Activated naive CD4-positive, alpha-beta T cell treated with anti-CD3 and anti-CD28 coated beads for 36 hours (primary cell): ENCODE measurements at places on chromosomes 1 and 21. TPM values are rescaled to one million over a fixed set of nuclear protein-coding genes. Genes with fewer than 3 reads are reported as not detected.

DNA sequence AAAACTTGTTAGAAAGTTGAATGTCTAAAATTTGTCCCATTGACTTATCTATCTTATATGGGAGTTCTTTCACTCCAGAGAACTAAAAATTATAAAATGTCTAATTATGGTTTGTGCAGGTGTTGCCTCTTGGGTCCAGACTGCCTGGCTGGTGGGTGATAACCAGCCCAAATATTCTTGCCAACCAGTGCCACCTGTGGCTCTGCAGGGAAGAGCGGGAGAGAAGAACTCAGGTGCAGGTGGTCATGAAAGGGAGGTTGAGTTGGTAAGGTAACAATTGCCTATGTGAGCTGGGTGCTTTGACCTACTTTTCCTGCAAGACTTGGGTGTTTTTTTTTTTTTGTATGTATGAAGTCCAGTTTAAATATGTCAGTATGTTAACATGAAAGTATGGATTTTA is 10.2 kb downstream of the RPS6KC1 start:
- H3K27me3 ChIP-seq, result no peaks in the 10 kb centered on the region
- peaks cover 2% of the 10 kb centered on the region for H3K4me1 ChIP-seq
- no peak for DNase-seq
- no peaks in the 10 kb centered on the region for H3K36me3 ChIP-seq

DNA sequence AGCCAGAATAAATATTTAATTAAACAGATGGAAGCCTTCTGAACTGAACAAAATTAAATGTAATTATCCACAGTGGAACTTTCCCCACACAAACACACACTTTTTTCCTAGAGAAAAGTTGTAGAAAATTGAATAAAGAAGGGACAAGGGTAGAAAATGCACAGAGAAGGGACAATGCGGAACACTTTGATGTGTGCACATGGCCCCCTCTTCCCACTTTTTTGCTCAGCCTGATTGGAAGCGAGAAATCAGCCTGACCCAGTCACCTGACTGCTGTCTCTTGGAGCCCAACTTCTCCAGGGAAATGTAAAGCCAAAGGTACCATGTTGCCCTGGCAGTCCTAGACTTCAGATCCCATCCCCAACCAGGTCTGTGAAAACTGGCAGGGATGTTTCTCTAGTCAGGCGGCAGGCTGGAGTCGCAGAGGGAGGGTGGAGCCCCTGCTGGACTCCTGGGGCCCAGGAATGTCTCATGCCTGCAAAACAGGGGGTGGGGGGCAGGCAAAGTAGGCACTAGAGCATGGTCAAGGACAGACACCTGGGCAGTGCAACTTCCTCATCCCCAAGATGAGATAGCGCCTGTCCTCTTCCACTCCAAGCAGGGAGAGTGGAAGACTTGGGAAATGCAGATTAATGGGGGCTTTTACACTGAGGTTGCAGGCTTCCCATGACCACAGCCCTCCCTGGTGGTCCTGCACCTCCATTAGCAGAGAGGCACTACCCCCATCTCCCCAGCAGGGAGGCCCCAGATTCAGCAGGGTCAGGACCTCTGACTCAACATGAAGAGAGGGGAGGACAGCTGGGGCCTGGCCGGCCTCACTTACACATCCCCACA is 2.8 kb downstream of the CERS2 start:
- peaks cover 47% of the 10 kb centered on the region for H3K4me1 ChIP-seq
- no peaks in the 10 kb centered on the region for H3K27me3 ChIP-seq
- H3K4me3 ChIP-seq, result peak overlapping the region; percentile 85
- peaks cover 13% of the 10 kb centered on the region for H3K36me3 ChIP-seq
- no peak for DNase-seq
- peak overlapping the region; percentile 86 for H3K27ac ChIP-seq

DNA sequence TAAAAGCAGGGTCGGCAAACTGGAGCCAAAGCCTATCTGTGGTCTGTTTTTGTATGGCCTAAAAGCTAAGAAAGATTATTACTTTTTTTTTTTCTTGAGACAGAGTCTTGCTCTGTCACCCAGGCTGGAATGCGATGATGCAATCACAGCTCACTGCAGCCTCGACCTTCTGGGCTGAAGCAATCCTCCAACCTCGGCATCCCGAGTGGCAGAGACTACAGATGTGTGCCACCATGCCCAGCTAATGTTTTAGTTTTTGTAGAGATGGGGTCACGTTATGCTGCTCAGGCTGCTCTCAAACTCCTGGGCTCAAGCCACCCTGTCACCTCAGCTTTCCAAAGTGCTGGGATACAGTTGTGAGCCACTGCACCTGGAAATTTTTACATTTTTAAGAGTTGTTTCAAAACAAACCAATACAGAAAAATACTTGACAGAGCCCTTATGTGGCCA is 6.5 kb upstream of the GLRX2 start:
- H3K4me3 ChIP-seq, result no peak overlapping the region
- no peaks in the 10 kb centered on the region for H3K36me3 ChIP-seq
- H3K27me3 ChIP-seq, result no peaks in the 10 kb centered on the region
- no peak overlapping the region for H3K27ac ChIP-seq
- no peak for DNase-seq

GRCh38 chr1:64980745-64981600 is 14.6 kb upstream of the JAK1 start:
- no peak for DNase-seq
- H3K27ac ChIP-seq, result no peak overlapping the region
- no peaks in the 10 kb centered on the region for H3K27me3 ChIP-seq
- H3K4me1 ChIP-seq, result peaks cover 18% of the 10 kb centered on the region
- no peak overlapping the region for H3K4me3 ChIP-seq

DNA sequence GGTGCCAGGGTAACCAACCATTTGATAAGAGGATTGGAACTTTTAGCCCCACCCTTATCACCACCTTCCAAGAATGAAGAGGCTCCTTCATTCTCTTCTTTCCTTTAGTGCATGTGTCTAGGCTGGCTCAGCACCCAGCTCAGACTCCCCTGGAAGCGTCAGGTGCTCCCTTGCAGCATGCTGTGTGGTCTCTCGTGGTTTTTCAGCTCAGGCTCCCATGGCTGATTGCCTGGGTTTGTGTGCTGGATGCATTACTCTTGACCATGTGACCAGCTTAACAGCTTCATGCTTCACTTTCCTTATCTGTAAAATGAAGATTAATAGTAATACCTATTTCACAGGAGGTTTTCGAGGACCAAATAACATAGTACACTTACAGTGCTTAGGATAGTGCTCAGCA is 198.4 kb downstream of the HHAT start:
- no peaks in the 10 kb centered on the region for H3K4me1 ChIP-seq
- DNase-seq, result no peak
- no peaks in the 10 kb centered on the region for H3K36me3 ChIP-seq
- no peak overlapping the region for H3K4me3 ChIP-seq
- no peaks in the 10 kb centered on the region for H3K27me3 ChIP-seq

- H3K36me3 ChIP-seq, result no peaks in the 10 kb centered on the region
- peaks cover 49% of the 10 kb centered on the region for H3K4me1 ChIP-seq
- no peak overlapping the region for H3K27ac ChIP-seq
- no peaks in the 10 kb centered on the region for H3K27me3 ChIP-seq
Observed at GRCh38 chr1:25705699-25706098, 89.1 kb downstream of the MAN1C1 start.

DNA sequence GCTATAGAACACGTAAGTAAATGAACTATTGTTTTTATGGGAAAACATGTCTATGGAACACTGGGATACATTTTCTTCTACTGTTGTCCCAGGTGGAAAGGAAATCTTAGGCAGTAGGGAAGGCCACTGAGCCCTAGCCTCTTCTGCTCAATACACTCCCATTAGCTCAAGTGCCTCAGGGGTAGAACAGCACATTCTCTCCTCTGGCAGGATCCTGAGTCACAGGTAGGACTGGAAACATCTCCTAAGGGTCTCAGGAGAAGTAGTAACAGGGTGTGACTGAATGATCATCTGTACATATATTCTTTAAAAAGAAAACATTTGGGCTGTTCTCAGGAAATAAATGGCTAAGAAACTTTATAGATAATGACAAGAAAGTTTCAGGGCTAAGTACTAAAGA is 175.6 kb upstream of the ESRRG start:
- H3K4me1 ChIP-seq, result no peaks in the 10 kb centered on the region
- H3K27ac ChIP-seq, result no peak overlapping the region

- no peaks in the 10 kb centered on the region for H3K4me1 ChIP-seq
- no peaks in the 10 kb centered on the region for H3K27me3 ChIP-seq
- H3K4me3 ChIP-seq, result no peak overlapping the region
- no peaks in the 10 kb centered on the region for H3K36me3 ChIP-seq
- DNase-seq, result no peak
- no peak overlapping the region for H3K27ac ChIP-seq
Observed at GRCh38 chr1:157407917-157408525, 144.3 kb downstream of the FCRL5 start.

CYYR1 gene
- total RNA-seq, result not detected

SPRR1B gene
- total RNA-seq, result not detected
